ENCODE measurements at places on chromosomes 12 and 14.

DNA sequence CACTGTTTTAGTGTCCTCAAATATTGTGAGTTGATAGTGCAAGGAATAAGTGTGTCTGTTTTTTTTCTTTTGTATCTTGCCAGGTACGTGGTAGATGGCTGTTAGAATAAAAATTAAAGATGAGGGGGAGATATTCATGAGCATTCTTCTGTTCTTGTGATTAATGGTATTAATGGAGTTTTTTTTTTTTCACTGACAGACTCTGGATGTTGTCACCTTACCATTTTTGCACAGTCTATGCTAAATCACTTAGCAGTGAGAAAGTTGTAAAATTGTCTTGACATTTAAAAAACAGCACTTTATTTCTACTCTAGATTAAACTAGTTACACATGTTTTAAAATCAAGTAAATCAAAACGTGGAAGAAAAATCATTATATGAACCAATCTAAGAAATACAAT is 204.3 kb downstream of the MDGA2 start:
- no peak for DNase-seq

DNA sequence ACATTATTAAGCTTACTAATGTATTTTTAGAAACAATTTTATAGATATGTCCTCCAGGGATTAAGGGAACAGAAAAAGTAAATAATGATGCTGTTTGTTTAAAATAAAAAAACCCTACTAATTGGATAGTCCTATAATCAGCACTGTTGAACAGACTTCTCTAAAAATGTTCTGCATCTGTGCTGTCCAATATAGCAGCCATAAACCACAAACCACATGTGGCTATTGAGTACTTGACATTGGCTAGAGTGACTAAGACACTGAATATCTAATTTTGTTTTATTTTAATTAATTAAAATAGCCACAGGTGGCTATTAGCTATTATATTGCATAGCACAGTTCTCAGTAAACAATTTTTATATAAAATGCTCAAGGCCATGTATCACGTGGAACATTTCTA is 210.4 kb downstream of the DPY19L2 start:
- no peak for DNase-seq

GRCh38 chr14:92994131-92994676 is 71.3 kb downstream of the CHGA start:
- no peak for DNase-seq

DNA sequence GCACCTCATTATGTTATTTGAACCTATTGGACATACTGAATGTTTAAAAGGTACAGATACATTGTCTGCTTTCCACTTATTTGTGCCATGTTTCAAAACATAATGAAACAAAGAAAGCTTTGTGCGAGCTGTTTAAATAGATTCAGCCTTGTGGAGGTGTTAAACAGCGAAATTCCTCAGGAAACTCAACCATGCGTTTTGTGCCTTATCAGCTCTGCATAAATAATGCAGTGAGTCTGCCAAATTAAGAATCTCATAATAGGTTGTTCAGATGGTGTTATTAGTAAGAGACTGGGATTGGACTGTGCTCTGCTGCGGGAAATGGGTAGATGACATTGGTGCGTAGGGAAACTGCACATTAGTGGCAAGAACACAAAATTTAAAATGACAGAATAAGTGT is 163.7 kb upstream of the CLEC14A start:
- no peak for DNase-seq

DNA sequence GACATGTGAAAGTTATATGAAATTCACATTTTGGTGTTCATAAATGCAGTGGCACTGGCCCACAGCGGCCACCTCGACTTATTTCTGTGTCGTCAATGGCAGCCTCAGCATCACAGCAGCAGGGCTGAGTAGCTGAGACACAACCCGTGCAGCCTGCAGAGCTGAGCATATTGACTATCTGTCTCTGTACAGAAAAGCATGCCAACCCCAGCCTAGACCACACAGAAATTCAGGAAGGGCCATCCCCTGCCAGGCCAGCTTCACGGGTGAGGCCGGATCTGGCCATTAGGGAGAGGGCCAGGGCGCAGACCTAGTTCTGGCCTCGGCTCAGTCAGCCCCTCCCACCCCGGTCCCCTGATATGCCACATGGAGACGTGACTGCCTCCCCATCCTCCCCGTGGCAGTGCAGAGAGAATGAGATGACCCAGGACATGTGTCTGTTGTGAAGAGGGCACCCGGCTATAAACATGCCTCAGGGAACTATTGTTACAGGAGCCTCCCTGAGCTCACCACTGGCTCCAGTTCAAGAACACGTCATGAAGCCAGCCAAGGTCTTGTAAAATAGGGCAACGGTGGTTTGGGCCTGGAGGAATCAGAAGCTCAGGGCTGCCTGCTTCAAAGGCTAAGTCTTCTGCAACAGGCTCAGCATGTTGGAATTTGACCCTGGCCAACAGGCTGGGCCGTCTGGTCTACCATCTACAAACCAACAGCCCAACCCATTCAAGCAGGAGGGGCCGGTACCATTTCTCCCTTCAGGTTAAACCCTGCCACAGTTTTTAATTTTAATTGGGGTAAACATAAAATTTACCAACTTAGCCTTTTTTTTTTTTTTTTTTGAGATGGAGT is 25.5 kb downstream of the SCARB1 start:
- DNase-seq = no peak

DNA sequence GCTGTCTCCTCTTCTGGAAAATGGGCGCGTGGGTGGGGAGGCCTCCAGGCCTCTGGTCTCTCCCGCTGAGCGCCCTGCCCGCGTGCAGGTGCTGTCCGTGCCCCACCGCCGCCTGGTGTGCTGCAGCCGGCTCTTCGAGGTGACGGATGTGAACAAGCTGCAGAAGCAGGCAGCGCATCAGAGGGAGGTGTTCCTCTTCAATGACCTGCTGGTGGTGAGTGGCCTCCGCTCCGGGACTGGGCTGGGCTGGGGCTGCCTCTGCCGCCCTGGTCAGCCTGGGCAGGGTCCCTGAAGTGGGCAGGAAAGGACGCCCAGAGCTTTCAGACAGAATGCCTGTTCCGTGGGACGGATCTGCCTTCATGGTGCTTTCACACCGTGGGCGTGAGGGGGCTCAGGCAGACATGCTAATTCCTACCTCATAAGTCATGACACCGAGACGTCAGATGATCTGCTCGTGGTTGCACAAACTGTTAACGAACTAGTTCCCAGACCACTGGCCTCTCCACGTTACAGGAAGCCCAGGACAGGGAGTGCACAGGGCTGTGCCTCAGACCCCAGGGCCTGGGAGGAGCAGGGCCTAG is 50.5 kb downstream of the SLC6A12 start:
- DNase-seq = no peak

DNA sequence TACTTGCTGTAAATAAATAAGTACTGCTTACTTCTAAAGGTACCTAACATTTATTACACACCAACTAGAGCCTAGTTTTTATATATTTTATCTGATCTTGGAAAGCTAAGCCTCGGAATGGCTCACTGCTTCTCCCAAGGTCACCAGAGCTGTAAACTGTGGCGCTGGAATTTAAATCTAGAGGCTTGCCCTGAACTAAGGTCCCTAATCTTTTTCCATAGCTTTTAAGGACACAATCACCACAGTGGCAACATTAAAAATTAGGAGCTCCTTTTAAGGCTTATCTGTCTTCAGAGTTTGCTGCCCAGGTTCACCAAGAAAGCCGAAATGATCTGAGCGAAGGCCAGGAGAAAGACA is 670 bp downstream of the CCNB1IP1 start:
- peak; percentile 31 for DNase-seq

GRCh38 chr12:105352052-105352451 is 21.6 kb downstream of the C12orf75 start:
- DNase-seq = no peak

GRCh38 chr12:116882742-116883141 is 1.5 kb upstream of the HRK start:
- DNase-seq = peak; percentile 71

GRCh38 chr12:25018146-25018545 is 69.2 kb upstream of the BCAT1 start:
- DNase-seq = no peak

GRCh38 chr14:101456246-101457175 is 104.8 kb upstream of the DIO3 start:
- DNase-seq = peak; percentile 56

- DNase-seq = no peak
These were observed 37.6 kb upstream of the APPL2 start for GRCh38 chr12:105273601-105274000.

DNA sequence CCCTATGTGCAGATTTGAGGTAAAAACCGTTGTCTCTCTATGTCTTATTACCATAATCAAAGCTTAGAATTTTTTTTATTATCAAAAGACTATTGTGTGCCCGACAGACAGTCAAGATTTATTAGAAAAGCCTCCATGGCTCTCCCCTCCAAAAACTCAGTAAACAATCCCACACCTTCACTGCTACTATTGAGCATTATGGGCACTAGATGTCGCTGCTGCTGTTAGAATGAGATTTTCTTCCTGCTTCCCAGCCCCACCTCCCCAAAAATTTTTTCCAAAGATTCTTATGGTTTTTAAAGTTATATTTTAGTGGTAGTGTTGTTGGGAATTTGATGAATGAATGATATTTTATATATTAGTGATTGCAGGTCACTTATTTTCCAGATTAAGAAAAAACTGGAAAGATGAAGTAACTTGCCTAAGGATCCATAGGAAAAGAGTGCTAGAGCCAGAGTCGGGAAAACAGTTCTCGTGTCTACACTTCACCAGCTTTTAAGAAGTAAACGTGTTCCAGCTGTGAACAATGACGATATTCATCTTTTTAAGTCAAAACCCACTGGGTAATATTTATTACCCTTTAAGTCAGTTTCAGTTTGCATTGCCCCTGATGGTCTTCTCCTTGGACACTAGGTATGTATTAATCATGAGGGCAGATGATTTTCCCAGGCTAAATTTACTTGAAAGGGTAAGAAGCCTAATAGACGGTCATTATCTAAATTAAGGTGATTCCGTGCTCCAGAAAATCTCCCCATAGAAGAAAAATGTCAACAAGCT is 12.2 kb upstream of the FOXG1 start:
- peak; percentile 79 for DNase-seq

- no peak for DNase-seq
These were observed 44.8 kb upstream of the PTHLH start for GRCh38 chr12:28017126-28017872.

DNA sequence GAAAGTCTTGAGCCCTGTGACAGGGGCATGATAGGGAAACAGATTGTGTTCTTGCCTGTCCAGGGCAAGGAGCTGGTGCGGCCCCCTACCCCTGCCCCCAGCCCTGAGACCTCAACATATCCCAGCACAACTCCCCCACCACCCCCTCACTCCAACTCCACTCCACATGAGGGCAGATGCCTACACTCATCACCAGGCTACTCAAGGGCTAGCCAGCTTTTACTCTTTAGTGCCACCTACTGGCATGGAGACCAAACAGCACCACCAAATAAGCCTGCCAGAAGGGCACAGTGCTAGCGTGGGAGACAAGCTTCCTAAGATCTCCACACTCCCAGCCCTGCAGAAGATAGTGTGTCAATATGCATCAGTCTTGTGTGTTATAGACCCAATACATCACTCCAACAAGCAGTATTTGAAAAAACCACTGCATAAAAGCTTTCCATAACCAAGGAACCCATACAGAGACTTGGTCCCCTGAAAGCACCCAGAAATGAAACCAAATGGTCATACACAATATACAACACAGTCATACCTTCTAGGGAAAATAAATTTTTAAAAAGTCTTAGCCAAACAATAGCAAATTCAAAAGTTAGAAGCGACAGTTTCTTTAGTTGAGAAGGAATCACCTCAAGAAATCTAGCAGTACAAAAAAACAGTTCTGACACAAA is 154.4 kb downstream of the KCNK10 start:
- DNase-seq = peak; percentile 76

DNA sequence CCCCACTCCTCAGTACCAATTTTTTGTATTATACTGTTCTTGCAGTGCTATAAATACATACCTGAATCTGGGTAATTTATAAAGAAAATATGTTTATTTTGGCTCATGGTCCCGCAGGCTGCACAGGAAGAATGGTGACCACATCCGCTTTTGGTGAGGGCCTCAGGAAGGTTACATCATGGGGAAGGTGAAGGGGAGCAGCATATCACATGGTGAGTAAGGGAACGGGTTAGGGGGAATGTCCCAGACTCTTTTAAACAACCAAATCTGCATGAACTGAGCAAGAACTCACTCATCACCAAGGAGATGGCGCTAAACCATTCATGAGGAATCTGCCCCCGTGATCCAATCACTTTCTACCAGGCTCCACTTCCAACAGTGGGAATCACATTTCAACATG is 40.0 kb downstream of the OSBPL8 start:
- DNase-seq = no peak

DNA sequence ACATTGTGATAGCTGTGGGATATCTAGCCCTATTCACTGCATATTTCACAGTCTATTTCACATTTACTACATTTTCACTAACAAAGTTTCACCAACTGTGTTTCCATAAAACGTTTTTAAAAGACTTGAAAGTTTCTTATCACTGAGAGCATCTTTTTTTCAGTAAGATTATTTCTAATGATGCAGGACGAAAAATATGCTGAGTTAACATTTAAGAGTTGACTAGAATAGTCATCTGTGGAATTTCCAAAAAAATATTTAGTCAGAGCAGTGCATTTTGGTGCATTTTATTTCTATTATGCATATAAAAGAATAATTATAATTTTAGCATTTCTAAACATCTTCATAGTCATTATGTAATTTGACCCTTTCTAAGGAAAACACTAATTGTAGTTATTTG is 143.8 kb upstream of the CLEC14A start:
- no peak for DNase-seq

- DNase-seq = no peak
These were observed 13.4 kb upstream of the OAS2 start for GRCh38 chr12:112964915-112965314.

GRCh38 chr12:115210533-115211252 is 526.7 kb upstream of the TBX3 start:
- no peak for DNase-seq

GRCh38 chr12:103930787-103931735 is 851 bp downstream of the HSP90B1 start:
- peak; percentile 37 for DNase-seq

DNA sequence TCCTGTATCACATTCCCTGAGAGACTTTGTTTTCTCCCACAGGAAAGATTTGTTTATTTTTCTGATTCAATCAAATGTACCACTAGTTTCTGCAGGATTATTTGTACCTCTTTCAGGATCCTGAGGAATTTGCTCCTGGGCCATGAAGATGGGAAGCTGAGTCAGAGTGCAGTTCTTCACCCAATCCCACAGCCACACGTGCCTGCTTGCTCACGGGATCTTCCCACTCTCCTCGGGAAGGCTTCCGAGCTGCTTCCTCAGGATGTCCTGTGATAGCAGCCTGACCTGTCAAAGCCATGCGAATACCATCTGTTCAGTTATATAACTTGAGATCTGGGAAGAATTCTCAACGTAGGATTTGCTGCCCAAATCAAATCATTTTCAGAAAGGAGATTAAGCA is 41.8 kb upstream of the HIF1A start:
- no peak for DNase-seq

DNA sequence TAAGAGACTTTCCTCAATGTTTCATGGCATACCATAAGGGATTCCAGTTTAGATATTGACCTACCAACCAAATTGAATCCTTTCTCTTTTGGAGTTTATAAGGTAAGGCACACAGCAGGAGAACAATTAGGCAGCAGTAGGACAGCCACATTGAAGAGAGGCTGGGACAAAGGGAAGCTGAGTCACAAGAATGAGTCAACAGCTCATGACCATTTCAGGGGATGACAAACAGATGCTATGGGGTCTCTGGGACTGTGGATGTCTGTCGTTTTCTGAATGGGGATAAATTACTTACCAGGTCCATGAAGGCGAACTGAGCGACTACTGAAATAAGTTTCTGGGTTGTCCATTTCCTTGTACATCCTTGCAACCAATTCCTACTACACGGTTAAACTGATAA is 48.6 kb upstream of the E2F7 start:
- no peak for DNase-seq

GRCh38 chr14:51014086-51014485 is 69.8 kb upstream of the PYGL start:
- no peak for DNase-seq

- no peak for DNase-seq
These were observed 661.1 kb downstream of the VRK1 start for GRCh38 chr14:97458255-97458654.
